ENCODE measurements at places on chromosomes 1 and 21.

DNA sequence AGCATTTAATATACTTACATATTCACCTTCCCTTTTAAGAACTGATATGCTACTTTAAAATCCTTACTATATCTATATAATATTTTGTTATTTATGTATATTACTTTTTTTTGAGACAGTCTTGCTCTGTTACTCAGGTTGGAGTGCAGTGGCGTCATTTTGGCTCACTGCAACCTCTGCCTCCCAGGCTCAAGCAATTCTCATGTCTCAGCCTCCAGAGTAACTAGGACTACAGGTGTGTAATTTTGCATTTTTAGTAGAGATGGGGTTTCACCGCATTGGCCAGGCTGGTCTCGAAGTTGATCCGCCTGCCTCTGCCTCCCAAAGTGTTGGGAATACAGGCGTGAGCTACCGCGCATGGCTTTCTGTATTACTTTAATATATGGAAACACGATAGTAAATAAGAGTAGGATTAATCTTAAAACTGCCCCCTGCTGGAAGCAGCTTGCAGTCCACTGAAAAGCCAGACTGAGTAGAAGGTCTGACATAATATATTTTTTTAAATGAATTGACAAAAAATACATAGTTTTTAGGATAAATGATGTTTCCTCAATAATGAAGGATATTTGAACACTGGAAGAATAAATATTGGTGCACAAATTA is 24.4 kb downstream of the RCAN3 start:
- DNase-seq, result no peak

DNA sequence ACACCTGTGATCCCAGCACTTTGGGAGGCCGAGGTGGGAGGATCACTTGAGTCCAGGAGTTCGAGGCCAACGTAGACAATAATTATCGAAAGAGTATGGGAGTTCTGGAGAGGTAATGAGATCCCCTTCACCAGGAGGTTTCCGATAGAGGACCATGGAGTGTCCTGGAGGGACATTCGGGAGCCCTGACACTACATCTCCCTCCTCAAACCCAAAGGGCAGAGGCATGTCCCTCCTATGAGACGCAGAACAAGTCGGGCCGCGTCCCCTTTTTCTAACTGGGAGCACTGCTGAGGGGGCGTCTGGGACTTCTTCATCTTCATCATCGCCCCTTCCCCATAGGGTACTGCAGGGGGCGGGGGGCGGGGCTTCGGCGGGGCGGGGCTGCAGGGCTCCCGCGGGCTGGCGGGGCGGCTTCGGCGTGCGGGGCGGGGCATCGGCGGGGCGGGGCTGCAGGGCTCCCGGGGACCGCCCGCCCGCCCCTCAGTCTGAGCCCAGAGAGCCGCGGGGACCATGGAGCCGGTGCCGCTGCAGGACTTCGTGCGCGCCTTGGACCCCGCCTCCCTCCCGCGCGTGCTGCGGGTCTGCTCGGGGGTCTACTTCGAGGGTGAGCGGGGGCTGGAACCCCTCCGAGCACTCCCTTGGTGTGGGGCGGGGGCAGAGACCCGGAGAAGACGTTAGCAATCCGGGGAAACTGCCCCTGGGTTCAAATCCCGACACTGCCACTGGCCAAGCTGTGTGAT is at the start of gene THEMIS2:
THEMIS2 (plus strand) TSS at position 486 of the 743 bp plus-strand sequence; CDS start at position 514, 28 bp downstream.
- peak; percentile 86 for DNase-seq

DNA sequence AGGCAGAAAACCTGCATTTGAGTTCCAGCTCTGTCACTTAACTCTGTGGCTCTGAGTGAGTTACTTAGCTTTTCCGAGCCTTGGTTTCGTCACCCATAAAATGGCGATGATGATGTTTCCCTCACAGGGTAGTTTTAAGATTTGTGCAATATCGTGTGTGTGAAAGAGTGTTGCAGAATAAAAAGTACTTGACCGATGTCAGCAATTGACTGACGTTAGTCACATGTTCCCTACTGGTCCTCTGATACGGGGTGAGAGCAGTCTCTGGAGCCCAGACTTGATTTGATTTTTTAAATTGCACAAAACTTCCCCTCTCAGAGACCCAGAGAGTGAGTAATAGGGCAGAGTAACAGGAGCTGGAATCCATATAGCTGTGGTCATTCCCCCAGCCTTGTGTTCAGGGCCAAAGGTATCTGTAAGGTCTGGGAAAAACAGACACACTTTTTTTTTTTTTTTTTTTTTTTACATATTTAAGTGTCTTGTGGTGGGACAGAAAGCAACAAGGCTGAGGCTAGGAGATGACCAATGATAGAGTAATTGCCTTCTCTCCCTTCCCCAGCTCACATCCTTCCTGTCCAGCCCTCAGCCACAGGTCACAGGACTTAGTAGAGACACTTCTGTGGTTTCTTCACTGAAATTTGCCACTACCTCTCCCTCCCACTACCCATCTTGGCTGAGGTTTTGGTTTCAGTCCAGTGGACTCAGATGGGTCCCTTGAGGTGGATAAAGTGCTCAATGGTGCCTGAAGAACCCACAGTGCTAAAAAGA is 2.0 kb downstream of the FCER1G start:
- no peak for DNase-seq

- no peak for DNase-seq
Measured at GRCh38 chr21:35046263-35046624, 2.9 kb downstream of the RUNX1 start.

DNA sequence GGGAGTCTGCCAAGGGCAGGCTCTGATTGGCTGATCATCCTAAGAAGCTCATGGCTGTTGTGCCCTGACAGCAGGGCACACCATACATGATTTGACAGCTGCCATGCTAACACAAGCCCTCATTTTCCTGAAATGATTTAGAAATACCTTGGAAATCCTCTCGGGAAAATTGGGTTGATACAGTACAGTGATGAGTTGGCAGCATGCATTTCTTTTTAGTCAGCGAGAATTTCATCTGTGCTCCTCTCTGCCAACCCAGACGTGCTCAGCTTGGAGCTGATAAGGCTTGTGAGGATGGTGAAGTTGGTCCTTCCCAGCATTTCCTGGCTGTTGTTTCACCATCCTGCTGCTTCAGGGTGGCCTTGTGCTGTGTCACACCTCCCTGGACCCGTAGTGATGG is 22.6 kb upstream of the KCNQ4 start:
- no peak for DNase-seq

- no peak for DNase-seq
Measured at GRCh38 chr1:70992521-70992920, 55.1 kb downstream of the PTGER3 start.

GRCh38 chr1:108686614-108687313 is 5.3 kb upstream of the PRPF38B start:
- DNase-seq, result no peak

DNA sequence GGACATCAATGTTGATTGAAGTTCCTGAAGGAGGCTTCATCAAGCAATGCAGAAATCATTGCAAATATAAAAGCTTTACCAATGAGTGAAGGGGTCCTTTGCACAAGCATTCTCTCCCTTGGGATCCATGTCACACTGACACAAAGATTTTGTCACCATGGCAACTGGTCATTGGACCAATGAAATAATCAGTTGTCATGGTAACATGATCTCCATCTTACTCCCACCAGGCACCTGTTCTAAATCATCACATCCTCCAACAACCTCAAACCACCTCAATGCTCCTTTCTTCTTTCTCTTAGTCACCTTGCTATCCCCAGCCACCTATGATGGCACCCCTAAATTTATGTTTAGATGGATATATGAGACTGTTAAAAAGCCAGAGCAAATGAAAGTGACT is 13.5 kb upstream of the FOXJ3 start:
- DNase-seq, result no peak

- no peak for DNase-seq
Measured at GRCh38 chr1:228842094-228842775, 107.0 kb downstream of the RHOU start.

- DNase-seq, result no peak
Measured at GRCh38 chr1:209162651-209163050, 420.9 kb upstream of the CAMK1G start.

DNA sequence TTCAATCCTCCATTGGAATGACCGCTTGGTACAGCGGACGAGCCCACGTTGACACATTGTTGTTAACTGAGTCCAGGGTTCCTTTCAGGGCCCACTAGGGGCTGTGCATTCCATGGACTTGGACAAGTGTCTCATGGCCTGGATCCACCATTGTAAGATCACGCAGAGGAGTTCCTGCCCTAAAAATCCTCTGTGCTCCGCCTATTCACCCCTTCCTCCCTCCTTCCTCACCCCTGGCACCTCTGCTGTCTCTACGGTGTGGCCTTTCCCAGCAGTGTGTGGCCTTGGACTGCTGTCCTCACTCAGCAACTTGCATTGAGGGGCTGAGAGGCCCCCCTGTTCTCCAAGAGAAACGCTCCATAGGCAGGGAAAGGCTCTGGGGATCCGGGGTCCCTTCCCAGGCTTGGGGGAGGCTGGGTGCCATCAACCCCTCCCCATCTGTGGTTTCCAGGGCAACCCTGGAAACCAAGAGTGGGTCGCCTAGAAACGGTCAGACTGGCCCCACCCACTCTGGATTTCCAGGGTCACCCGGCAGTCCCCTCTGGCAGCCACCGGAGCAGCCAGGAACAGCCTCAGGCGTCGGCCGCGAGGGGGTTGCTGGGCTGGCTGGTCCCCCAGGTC is 50.9 kb downstream of the MEGF6 start:
- DNase-seq, result no peak

DNA sequence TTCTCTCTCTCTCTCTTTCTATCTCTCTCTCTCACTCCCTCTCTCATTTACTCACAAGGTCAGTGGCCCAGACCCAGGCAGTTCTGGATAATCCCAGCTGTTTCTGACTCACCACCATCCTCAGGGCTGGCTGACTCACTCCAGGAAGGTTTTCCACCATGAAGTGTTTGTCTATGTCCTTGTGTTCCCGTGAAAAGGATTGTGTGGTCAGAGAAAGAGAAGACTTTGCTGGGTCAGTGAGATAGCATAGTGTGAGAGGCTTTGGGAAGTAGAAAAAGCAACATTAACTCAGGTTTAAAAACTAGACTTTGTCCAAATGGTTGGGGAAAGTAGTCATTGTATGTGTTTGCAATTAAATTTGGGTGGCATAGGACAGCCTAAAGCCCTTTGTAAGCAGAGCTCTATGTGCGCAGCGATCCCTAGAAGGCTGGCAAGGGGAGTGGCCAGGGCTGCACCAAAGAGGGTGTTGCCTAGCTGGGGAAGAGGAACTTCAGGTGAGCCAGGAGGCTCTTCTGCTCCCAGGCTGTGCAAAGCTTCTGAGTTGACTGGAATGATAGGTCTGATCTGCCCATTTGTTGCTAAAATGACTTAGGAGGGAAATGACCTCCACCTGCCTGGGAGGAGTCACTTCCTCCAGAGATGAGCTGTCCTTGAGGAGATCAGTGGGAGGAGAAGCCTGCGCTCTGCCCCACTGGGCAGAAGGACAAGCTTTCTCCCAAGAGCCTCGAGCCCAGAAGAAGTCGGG is 4.9 kb upstream of the CAPN2 start:
- DNase-seq, result no peak

GRCh38 chr1:180863158-180863775 is 49.4 kb upstream of the KIAA1614 start:
- DNase-seq, result no peak

DNA sequence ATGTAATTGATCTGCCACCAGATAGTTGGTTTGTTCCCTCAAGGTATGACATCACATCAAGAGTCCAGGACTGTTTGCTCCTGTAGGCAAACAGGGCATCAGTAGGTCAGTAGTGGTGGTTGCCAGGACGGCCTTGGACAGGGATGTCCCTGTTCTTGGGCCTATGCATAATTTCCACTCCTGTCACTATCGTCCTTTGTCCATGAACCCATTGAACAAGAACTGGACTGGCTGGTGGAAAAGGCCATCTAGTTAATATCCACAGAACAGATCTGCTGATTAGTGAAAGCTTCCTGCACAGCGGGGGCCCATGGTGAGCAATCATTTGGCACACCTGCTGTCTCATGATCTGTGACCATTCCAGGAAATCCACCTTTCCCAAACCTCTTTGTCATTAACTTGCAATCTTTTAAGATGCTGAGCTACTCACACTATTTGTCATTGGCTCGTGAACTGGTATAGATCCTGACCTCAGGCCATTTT is 12.4 kb upstream of the BSDC1 start:
- DNase-seq, result no peak

DNA sequence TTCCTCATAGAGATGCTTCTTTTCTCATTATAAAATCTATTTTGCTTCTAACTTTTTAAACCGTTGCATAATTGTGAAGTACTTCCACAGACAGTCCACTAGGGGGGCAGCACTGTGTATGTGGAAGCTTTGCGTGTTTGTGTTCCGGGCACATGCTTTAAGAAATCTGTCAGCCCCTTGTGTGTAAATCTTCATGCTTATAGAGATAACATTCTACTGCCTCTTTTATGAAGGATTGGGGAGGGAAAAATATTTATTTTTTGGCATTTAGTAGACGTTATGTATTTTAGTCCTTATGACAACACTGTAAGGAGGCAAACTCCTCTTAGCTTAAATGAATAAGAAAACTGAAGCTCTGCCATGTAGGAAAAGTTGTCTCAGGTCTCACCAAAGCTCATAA is 157.3 kb upstream of the PTGFR start:
- DNase-seq, result peak; percentile 29

DNA sequence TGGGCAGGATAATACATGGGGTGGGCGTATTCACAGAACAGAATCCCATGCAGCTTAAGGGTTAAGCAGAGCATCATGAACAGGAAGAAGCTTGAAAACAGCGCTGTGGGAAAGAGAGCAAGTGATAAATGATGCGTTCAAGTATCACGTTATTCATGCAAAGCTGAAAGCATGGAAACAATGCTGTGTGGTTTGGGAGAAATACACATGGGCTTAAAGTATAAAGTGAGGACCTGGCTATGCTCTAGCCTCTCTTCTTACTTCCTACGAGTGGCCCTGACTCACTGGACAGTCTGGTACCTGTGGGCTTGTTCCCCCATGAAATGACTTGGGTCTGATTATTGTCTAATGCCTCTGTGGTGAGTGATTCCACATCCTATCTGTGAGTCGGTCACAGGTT is 25.7 kb downstream of the TMPRSS2 start:
- DNase-seq, result no peak

All from H9 (cell line).